Glutamatergic neuron (in vitro differentiated cells): ENCODE measurements at places on chromosomes 13 and 19. TPM values are rescaled to one million over a fixed set of nuclear protein-coding genes. Genes with fewer than 3 reads are reported as not detected.
A peak's percentile ranks its signal among the peaks of the same experiment; 100 is the strongest.

- DNase-seq, result no peak
Observed at GRCh38 chr19:44176590-44176989, 11.7 kb downstream of the ZNF226 start.

- DNase-seq, result no peak
Observed at GRCh38 chr13:106284358-106284757, 251.1 kb downstream of the EFNB2 start.

DNA sequence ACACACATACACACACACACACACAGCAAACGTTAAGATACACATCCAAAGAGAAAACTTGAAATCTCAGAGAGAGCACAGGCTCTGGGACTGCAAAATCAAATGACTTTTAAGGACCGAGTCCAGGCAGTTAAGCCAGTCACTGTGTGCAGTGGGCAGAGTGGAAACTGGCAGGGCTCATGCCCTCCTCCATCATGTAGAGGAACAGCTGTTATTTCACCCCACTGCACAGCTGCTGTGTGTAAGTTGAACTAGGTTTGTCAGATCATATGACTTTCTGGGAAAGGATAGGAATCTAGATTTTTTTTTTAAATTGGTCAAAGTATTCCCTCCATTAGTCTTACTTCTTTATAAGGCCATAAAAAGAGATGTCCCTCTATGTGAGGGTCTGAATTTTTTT is 1002.1 kb downstream of the UQCRFS1 start:
- no peak for DNase-seq

DNA sequence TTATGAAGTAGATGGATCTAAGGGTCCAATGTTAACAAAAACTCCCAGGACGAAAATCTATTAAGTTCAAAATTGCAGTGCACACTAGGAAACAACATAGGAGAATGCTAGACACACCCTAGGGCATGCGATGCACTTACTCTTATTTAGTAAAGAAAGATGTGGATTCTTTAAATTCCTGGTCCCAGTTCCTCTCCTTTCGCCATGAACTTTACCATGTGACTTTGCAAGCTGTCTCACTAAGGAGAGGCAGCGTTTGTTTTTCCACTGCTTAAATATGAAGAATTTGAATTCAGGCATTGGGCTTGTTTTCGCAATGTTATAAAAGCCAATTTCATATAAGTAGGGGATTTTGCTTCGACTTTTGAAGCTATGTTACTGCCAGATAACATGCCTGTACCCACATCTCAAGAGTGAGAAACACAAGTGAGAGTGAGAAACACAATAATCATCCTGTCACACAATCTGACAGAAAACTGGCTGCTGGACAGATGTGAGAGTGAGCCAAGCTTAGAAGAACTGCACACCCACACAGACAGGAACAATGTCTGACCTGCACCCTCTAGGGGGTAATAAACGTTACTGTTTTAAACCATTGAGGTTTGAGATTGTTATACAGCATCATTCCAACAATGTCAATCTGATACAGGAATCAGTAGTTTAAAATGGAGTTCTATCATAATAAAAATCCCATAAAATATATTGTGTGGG is 1308.4 kb downstream of the SLITRK5 start:
- no peak for DNase-seq

DNA sequence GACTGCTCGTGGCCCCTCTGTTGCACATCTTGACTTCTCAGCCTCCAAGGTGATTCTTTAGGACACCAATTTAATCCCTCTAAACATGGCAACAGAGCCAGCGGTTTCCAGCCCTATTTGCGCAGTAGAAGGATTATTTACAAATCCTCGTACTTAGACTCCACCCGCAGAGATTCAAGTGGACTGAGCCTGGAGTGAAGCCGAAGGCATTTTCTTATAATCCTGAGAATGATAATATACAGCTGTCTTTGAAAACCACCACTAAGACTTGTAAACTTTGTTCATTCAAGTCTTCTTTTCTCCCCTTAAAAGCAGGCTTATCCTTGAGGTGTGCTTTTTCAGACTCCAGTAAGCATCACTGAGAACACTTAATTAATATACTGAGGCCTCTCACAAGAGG is 4.8 kb upstream of the DPRX start:
- no peak for DNase-seq

DNA sequence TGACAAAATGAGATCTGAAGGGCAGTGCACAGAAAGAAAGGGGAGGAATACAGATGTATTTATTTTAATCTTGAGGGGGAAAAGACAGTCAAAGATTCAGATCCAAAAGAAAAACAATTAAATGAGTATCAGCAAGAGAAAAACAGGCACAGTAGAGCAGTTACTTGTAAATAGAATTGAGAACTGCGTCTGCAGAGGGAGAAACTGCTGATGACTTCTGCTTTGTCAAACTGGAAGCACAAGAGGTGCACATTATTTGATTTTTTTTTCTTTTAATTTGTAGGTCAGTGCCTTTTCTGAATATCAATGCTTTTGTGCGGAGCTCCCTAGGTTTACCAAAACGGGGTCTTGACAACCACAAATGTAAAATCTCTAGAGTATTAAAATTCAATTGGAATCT is 37.3 kb downstream of the EFNB2 start:
- DNase-seq, result no peak

DNA sequence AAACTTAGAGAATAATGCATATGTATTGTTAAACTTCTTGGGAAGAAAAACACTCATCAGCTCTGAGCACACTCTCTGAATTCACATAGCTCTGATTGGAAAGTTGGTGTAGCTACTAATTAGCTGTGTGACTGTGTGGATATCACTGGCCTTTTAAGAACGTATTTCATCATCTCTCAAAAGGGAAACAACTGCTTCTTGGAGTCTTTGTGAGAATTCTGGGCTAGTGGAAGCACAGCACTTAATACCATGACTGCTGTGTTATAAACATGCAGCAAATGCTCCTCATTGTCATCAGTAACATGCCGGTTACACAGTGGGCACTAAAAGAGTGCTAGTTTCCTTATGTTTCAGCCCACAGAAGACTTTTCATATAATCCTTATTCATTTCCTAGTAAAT is 220.9 kb upstream of the CSNK1A1L start:
- no peak for DNase-seq

DNA sequence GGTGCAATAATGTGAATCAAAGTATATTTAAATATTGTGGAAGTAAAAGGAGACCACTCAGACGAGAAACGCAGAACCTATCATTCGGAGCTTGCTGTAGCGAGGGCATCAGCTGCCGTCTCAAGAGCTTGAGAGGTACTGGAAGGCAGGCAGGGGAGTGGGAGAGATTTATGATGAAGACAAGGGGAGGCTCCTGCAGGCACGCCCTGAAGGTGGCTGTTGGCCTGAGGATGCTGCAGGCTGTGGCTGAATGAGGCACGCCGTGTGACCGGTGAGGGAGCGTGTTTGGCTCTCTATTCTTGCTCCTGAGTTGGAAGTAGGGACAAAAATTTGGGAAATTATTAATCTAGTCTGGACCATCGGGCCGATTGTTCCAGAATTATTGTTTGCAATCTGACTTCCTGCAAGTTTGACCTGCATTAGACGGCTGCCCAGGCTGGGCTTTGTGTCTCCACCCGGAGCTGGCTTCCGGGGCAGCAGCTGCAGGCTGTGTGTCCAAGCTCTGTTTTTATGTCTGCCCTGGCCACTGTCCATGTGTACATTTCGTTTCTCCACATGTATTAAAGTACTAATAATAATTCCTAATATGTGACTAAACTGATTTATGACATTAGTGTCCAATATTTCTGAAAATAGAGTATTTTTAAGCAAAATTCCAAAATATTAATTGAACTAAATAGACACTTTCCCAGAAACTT is 91.1 kb upstream of the ANKRD10 start:
- DNase-seq, result no peak

DNA sequence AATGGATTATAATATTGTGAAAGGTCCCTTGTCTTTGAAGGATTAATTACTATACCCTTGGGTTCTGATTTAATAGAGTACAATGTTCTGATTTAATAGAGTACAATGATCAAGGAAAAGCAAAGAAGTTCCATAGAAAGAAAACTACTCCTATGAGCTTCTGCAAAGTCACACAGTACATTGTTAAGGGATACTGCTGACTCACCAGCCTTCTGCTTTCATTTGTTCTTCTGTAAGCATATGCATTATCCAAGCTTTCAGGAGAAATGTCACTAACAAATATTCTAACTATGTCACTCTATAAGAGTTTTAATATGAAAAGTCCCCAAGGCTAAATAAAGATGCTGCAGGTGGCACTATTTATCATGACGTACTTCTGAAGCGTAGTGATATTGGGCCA is 396.7 kb downstream of the RFC3 start:
- DNase-seq, result no peak

DNA sequence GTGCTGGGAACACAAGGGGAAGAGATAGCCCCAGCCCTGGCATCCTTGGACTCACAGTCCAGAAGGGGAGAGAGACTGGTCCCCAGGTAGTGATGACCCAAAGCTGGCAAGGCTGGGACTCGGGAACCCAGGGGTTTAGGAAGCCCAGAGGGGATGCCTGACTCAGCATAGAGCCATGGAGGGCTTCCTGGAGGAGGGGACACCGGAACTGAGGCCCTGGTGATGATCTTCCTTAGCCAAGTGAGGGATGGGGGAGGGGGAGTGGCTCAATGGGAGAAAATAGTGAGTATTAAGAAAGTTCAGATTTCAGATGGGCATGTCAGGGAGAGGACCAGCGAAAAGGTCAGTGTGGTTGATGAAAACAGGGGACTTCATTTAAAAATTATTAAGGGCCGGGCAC is 26.8 kb downstream of the EXOC3L2 start:
- DNase-seq, result no peak

DNA sequence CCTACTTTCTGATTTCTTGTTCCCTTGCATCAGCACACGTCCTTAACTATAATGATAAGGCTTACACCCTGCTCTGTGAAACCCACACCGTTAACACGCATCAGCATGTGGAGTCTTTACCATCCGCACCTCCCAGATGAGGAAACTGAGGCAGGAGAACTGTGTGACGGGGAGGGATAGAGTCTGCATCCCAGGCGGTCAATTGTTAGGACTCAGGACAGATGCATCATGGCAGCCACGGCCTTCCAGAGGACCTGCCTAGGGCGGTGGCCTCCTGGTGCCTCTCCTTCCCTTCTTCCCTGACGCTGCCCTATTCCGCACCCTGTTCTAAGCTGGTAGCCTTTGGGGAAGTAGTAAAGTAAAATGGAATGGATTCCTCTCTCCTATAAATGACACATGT is 326.0 kb downstream of the TEX29 start:
- no peak for DNase-seq

GRCh38 chr13:98468361-98468760 is 108.5 kb downstream of the STK24 start:
- no peak for DNase-seq

GRCh38 chr13:43915451-43915850 is 35.7 kb downstream of the LACC1 start:
- no peak for DNase-seq

GRCh38 chr19:15115080-15115479 is 7.9 kb downstream of the SYDE1 start:
- no peak for DNase-seq

GRCh38 chr19:47109541-47110375 is 3.8 kb downstream of the ZC3H4 start:
- DNase-seq, result no peak

- no peak for DNase-seq
Observed at GRCh38 chr13:67481445-67481844, 251.3 kb upstream of the PCDH9 start.

- no peak for DNase-seq
Observed at GRCh38 chr19:54188215-54188871, 1.0 kb downstream of the MBOAT7 start.

- DNase-seq, result peak; percentile 44
Observed at GRCh38 chr13:97359181-97360057, 74.5 kb upstream of the RAP2A start.

GRCh38 chr19:46713781-46714443 is 3.0 kb downstream of the PRKD2 start:
- peak; percentile 80 for DNase-seq

- no peak for DNase-seq
Observed at GRCh38 chr19:15316498-15316897, 15.8 kb downstream of the BRD4 start.

- no peak for DNase-seq
Observed at GRCh38 chr13:89402211-89402610, 1731.0 kb downstream of the SLITRK5 start.

- DNase-seq, result no peak
Observed at GRCh38 chr13:22201375-22201925, 530.6 kb downstream of the FGF9 start.

DNA sequence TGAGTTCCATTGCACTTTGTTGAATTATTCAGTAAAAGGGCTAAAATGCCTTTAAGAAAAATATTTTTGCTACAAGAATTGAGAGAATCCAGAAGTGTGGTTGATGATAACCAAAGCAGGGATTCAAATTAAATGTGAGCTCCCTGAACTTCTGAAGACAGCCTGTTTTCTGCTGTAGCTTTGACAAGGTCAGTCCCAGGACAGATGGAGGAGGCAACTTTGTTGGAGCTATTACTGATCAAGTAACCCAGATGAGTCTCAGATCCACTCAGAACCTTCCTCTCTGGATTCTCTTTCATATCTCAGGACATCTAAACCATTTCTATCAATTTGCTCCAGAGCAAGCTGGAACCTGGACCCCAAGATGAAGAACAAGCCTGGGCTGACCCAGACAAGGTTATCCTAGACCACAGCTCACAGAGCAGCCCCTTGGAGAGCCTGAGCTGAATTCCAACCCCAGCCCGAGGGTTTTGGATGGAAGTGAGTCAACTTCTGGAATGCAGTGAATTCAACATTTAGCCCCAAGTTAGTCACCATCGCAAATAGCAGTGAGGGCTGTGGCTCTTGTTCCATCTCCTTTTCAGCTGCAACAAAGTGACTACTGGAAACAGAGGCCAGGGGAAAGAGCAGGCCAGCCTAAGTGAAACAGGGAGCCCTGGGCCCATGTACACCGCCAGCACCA is 137.8 kb upstream of the TSC22D1 start:
- no peak for DNase-seq

GRCh38 chr19:17860331-17860992 is 752 bp downstream of the RPL18A start:
- no peak for DNase-seq

PLEKHF1 gene
- 0.96 TPM for total RNA-seq

CPT1C gene
- 133 TPM for total RNA-seq

MUC16 gene
- not detected for total RNA-seq

LHB gene
- not detected for total RNA-seq

CNFN gene
- total RNA-seq, result 2.8 TPM

PALM3 gene
- 6.7 TPM for total RNA-seq

CXCL17 gene
- total RNA-seq, result not detected

POSTN gene
- total RNA-seq, result 0.34 TPM

CCDC122 gene
- total RNA-seq, result 5.3 TPM

KLK2 gene
- not detected for total RNA-seq

GCDH gene
- 34.2 TPM for total RNA-seq
